ENCODE measurements at places on chromosomes 7 and 10. TPM values are rescaled to one million over a fixed set of nuclear protein-coding genes. Genes with fewer than 3 reads are reported as not detected.
A peak's percentile ranks its signal among the peaks of the same experiment; 100 is the strongest.

GRCh38 chr7:11747715-11748485 lies 84.1 kb downstream of the THSD7A start:
- no peak for DNase-seq

DNA sequence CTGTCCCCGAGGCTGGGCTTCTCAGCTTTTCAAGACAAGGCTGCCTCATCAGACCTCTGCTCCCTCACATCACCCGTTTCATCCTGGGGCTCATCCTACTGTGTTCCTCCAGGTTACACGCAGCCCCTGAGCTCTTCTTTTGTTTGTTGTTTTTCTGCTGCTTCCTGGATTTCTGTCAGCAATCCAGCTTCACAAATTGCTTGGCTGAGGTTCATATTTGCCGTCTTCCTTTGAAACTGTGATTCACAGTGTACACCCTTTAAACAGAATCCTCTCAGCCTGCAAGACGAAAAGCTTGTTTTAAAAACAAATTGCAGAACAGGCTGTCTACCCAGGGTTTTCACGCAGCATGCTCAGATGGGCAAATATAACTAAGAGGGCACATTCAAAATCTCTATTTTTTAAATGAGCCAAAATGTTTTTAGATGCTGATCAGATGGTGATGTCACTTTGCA lies 39.1 kb upstream of the PARD3 start:
- no peak for DNase-seq

- DNase-seq: no peak
Measured at GRCh38 chr7:50652400-50653125, 87.4 kb upstream of the DDC start.

GRCh38 chr7:36661135-36661840 lies 63.0 kb downstream of the AOAH start:
- DNase-seq: peak; percentile 63

DNA sequence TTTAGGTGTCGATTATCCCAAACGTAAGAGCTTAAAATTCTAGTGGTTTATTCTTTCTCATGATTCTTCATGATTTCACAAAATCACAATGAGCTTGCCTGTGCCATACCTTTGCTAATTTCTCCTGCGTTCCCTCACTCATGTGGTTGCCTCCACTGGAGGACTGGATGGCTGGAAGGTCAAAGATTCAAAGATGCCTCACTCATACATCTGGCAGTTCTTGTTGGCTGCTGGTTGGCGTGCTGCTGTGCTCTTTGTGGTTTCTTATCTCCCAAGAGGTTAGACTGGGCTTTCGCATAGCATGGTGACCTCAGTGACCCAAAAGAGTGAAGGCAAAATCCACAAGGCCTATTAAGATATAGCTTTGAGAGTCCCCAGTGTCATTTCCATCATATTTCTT lies 877.6 kb upstream of the AUTS2 start:
- no peak for DNase-seq

Gene BCL7B
- 29.9 TPM for total RNA-seq

Gene NPSR1
- not detected for total RNA-seq
